B cell (primary cell): ENCODE measurements at places on chromosomes 3 and 15. TPM values are rescaled to one million over a fixed set of nuclear protein-coding genes. Genes with fewer than 3 reads are reported as not detected.

Gene SNRK
- 46.7 and 48.2 TPM in 2 replicates for total RNA-seq

Gene STT3B
- 79.2 and 82.4 TPM in 2 replicates for total RNA-seq

Gene REC114
- not detected in 2 replicates for total RNA-seq

Gene GYG1
- total RNA-seq, result 16.3 and 20.4 TPM in 2 replicates

Gene CFAP20DC
- 0.83 and 1.2 TPM in 2 replicates for total RNA-seq

Gene SLC12A1
- total RNA-seq, result not detected in 2 replicates

Gene EPHB1
- total RNA-seq, result 0.87 TPM in 1 of 2 replicates, not detected in the other

Gene TMEM207
- total RNA-seq, result not detected in 2 replicates

Gene FMN1
- total RNA-seq, result 0.96 and 1.2 TPM in 2 replicates

Gene GABRB3
- not detected in 2 replicates for total RNA-seq

Gene GOLGA8R
- total RNA-seq, result 4.8 and 5.9 TPM in 2 replicates

Gene TTLL13
- 0.22 and 0.42 TPM in 2 replicates for total RNA-seq

Gene ITPKA
- 0.22 TPM in 1 of 2 replicates, not detected in the other for total RNA-seq

Gene STX19
- total RNA-seq, result not detected in 2 replicates

Gene EID1
- total RNA-seq, result 56.5 and 62.7 TPM in 2 replicates

DNA sequence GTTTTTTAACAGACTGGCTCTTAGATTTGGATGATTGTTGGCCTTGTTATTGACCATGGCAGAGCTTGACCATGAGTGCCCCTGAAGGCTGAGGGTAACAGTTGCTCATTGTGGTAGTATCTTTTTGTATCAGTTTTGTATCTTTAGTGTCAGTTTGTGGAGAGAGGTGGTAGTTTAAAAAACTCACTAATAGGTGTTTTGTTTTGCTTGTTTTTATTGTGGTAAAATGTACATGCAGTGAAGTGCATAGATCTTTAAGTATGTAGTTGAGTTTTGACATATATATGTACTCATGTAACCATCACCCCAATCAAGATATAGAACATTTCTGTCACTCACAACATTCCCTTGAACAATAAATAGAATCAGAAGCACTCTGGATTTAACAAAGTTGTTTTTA lies 9.8 kb downstream of the GMPS start:
- DNase-seq, result no peak

- DNase-seq, result no peak
These were observed 10.6 kb upstream of the CHD2 start for GRCh38 chr15:92889390-92890107.

GRCh38 chr3:138042043-138042442 lies 32.1 kb downstream of the CLDN18 start:
- no peak for DNase-seq

GRCh38 chr3:177362626-177363025 lies 165.3 kb upstream of the TBL1XR1 start:
- no peak for DNase-seq

GRCh38 chr15:61410662-61411061 lies 181.6 kb upstream of the RORA start:
- DNase-seq, result no peak

GRCh38 chr15:36644191-36644896 lies 64.9 kb downstream of the CDIN1 start:
- no peak for DNase-seq

GRCh38 chr3:58349792-58350626 lies 17.3 kb downstream of the PXK start:
- DNase-seq, result peak; percentile 84

DNA sequence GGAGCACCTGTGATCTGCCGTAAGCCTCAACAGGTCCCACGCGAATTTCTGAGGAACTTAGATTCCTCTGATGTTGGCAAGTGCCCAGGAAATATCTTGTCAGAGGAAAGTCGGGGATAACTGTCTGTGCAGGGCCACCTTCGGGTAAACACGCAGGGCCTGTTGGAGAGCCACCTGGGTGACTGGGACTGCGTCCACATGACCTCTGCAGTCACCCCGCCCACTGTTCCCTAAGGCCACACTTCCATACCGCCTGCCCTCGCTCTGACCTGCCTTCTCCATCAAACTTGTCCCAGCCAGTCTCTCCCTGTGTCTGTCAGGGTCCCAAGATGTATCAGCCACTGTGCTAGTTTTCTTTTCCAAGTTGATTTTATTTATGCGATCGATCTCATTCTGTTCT lies 28.7 kb downstream of the BFSP2 start:
- no peak for DNase-seq

DNA sequence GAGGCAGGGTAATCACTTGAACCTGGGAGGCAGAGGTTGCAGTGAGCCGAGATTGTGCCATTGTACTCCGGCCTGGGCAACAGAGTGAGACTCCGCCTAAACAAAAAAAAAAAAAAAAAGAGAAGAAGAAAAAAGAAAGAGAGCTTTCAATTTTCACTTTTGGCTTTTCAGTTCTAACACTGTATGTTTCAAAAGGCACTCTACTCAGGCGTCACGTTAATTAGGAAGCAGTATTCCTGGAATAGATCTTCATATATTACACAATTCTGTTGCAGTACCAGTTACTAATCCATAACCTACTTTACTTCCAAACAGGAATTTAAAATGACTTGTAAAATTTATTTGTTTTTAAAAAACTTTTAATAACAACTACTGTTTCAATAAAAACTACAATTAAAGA lies 131.7 kb upstream of the PLXND1 start:
- DNase-seq, result no peak

- DNase-seq, result no peak
These were observed 18.6 kb upstream of the SLC41A3 start for GRCh38 chr3:126102530-126102951.

DNA sequence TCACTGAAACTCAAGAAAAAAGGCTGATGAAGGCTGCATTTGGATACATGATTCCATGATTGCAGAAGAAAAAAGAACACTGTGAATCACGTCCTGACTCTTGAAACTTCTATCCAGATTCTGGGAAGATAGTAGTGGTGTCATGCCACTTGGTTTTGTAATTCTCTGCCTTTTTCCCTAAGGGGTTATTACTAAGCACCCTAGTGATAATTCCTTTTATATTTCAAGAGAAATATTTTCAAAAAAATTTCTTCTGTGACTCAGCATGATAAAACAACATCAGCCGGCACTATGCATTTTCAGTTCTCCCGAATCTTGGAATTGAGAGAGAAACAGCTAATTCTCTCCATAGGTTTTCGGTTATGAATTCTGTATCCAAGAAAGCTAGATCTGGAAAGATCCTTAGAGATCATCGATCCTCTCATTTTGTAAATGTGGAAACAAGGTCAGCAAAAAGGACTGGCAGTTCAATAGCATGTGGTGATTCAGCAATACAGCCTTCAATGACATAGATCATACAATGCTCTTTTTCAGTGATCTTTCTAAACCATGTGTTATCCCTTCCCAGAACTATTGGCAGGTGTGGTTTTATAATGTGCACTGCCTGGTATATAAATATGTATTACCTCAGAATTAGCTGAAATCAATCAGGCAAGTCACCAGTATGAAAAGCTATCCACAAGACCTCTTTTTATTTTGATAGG lies 42.6 kb upstream of the TP63 start:
- no peak for DNase-seq

- DNase-seq, result no peak
These were observed 187.6 kb upstream of the STRIT1 start for GRCh38 chr3:155481089-155481488.

- no peak for DNase-seq
These were observed 14.2 kb downstream of the RHCG start for GRCh38 chr15:89482139-89482538.

DNA sequence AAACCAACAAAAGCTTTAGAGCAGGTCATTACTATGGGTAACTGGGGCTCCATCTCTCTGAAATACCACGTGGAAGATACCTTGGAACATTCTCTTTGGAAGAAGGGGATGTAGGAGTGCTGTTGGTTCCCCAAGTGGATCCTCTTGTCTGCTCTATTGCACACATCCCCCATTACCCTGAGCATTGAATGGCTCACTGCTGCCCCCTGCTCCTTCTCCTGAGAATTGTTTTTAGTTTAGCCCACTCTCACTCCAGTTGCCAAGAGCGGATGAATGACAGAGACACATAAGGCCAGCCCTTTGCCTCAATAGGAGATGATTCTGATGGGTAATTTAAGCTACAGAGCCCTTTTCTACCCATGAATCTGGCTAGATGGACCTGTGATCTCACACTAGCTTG lies 135.6 kb upstream of the SUCLG2 start:
- peak; percentile 60 for DNase-seq

GRCh38 chr3:190260301-190260700 lies 61.9 kb downstream of the CLDN1 start:
- no peak for DNase-seq

DNA sequence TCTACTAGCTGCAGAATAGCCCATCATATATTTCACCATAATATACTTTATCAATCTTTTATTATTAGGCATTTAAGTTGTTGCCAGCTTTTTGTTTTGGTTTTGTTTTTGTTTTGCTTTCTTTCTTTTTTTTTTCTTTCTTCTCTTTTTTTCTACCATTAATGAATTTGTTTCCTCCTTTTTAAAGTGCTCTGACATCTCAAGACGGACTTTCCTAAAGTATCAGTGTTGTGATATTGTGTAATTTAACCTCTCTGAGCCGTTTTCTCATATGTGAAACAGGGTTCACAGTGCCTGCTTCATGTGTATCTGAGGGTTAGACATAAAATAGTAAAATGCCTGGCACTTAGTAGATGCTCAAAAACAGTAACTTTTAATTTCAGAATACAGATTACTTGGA lies 109.5 kb upstream of the IL12A start:
- DNase-seq, result no peak

- DNase-seq, result no peak
These were observed 84.9 kb downstream of the ARNT2 start for GRCh38 chr15:80489030-80489594.

- no peak for DNase-seq
These were observed 49.1 kb downstream of the ZDHHC3 start for GRCh38 chr3:44926921-44927320.

GRCh38 chr15:68565726-68566125 lies 13.1 kb upstream of the CORO2B start:
- DNase-seq, result no peak

DNA sequence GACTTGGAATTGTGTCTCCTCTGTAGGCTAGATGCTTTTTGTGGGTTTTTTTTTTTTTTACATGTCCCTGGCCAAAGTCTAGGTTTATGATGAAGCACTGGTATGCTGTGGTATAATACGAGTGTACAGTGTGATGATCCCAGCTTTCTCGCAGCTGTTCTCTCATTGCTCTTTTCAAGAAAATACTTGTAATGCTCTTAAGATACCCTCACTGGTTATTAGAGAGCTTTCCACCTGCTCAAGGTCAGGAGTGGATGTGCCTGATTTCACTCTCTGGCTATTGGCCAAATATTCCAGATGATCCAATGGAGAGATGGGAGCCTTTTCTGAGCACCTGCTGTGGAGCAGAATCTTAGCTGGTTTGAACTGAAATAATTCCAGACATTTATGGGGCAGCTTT lies 215.1 kb downstream of the MYRIP start:
- DNase-seq, result no peak

- DNase-seq, result no peak
These were observed 93.3 kb upstream of the SLC7A14 start for GRCh38 chr3:170679190-170679589.

DNA sequence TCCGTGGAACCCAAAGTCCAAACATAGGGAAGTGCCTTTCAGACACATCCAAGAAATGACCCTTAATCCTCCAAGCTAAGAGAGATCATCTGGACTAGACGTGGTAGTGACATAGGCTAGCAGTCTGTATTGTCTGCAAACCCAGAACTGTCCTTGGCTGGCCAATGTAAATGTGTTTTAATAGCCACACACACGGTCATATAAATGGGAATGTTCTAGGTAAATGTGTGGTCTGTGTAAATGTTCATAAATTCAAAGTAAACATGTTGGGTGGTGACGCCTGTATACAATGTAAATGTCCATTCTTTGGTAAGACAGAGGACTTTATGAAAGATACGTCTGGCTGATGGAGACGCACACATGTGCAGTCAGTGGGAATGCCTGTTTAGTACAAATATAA lies 16.3 kb upstream of the LINGO1 start:
- no peak for DNase-seq

DNA sequence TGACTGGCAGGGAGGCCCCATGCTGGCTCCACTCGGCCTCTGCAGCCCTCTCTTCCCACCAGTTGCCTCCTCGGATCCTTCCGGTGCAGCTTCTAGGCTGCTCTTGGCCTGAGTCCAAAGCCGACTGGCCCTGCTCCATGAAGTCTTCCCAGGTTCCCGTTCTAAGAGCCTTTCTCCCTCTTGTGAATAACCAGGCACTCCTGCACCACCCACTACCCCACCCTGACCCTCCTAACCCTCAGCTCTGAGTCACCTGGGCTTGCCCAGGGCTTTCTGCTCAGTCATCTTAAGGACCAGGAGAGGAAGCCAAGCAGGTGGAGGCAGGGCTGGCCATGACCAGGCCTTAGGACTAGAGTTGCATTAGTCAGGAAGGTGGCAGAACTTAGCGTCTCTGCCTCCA lies 28.1 kb upstream of the CNBP start:
- DNase-seq, result no peak

- DNase-seq, result no peak
These were observed 20.9 kb upstream of the LMCD1 start for GRCh38 chr3:8480699-8481098.
